ENCODE measurements at places on chromosomes 1 and 21.

- no peak for DNase-seq
Observed at GRCh38 chr1:214124915-214125314, 137.1 kb downstream of the PROX1 start.

DNA sequence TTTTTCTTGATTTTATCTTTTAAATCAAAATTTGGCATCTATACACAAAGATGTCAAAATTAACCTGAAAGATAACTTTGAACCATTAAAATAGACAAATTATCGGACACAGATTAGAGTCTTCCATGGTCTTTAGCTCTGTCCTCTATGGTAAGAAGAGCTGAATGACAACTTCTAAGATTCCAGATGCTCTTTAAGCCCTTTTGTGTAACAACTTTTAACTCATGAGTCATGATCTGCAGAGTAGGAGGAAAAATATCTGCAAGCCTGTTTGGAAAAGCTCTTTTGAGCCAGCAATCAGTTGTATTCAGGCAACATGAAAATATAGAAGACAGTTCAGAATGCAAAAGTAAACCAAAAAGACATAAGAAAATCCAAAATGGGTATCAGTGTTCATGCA, 37.8 kb downstream of the TTC13 start:
- no peak for DNase-seq

DNA sequence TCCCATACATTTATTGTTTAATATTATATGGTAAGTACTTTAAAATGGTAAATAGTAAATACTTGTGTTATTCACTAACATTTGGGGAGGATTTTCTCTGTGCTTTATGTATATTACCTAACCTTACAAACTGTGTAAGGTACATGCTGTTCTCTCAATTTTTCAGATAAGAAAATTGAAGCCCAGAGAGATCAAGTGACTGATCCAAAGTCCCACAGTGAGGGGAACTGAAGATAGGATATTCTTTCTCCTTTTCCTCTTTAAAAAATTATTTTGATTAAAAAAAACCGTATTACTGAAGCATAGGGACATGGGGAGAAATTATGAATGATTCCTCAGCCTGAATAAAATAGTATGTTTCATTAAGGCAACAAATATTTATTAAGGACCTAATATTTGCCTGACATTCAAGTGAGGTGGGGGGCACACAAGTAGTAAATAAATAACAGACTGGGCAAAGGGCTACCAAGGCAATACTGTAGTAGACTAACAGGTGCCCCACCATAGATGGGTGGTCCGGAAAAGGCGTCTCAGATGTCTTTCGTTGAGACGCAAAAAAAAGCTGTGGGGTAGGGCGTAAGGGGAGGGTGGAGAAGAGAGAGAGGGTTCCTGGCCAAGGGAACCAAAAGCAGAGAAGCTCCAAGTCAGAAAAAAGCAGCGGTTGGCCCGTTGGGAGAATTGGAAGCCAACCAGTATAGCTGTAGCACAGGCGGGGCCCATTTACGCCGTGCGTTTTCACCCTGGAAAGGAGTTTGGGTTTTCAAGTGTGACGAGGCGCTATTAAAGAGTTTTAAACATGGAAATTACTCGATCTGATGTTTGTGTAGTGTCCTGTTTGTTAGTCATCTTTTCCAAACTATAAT, 944 bp upstream of the AGO3 start:
- no peak for DNase-seq

DNA sequence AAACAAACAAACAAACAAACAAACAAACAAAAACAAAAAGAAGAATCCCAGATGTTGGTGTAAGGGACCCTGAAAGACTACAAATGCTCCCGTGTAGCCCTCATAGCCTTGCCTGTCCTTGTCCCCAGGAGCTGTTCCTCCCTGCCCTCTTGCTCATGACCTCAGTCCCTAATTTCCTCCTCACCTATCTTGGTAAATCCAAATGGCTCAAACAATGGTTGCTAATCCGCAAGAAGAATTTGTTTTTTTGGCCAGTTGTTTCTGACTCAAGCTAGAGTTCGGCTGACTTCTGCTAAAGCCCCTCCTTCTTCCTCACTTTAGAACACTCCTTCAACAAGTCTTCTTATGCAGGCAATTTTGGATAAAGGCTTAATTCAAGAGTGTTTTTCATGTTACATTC, 15.6 kb downstream of the LCA5L start:
- DNase-seq = no peak

DNA sequence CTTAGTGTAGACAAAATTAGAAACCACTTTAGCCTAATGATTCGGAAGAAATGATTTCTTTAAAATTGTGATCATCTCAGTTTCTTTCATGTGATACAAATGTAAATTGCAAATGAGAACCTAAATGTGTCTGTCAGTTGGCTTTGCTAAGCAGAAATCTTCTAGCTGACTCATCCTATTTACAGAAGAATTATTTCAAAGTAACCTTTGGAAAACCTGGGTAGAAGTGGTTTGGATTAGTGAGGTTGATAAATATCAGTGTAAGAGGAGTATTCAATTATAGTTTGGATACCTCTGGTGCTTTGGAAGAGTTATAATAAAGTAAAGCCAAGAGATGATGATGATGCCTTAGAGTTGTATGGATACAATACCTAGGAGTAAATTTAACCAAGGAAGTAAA, 37.4 kb downstream of the CC2D1B start:
- DNase-seq = no peak

GRCh38 chr1:183121609-183122008, 64.5 kb upstream of the LAMC2 start:
- DNase-seq = no peak

DNA sequence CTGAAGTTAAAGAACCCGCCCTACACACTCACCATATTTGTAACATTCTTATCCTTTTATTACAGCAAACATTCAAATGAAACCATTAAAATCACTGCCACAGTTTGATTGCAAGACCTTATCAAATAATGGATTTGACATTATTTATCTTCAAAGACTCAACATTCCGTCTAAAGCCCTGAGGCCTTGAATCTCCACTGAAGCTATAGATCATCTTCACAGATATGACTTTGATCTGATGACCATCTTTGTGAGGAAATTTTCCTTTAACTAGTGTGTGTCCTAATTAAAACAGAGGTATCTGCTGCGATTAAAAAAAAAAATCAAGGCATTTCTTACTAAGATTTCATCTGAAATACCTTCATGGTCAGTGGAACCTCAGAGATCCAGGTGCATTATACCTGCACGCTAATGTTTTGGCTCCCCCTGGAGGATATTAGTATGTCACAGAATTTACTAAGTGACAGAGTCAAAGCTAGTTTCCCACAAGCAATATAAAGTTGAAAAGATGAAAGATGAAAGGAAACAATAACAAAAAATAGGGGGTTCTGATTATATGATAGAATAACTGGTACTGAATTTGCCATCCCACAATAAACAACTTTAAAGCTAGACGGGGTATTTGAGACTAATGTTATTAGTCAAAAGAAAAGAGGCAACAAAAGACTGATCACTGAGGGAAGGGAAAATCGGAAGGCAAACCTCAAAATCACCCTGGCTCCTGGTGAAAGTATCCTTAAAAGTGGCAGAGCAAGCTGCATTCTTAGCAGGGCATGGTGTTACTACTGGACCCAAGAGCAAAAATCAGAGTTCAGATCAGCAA, 923.4 kb downstream of the NCAM2 start:
- no peak for DNase-seq

DNA sequence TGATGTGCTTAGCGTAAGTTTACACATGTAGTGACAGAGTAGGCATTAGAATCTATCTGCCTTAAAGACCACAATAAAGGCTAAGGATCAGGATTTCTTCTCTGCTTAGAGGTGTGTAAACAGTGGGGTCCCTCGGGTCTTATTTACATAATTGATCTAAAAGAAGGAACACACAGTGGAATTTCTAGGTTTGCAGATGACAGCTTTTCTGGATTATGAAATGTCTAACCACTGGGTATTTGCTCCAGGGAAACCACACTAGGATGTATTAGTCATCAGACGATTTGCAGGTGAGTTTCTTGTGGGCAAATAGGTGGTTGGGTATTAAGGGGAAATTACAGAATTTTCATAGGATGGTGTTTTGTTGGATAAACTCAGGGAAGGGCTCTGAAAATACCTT, 5.8 kb downstream of the LRRC8D start:
- DNase-seq = no peak

DNA sequence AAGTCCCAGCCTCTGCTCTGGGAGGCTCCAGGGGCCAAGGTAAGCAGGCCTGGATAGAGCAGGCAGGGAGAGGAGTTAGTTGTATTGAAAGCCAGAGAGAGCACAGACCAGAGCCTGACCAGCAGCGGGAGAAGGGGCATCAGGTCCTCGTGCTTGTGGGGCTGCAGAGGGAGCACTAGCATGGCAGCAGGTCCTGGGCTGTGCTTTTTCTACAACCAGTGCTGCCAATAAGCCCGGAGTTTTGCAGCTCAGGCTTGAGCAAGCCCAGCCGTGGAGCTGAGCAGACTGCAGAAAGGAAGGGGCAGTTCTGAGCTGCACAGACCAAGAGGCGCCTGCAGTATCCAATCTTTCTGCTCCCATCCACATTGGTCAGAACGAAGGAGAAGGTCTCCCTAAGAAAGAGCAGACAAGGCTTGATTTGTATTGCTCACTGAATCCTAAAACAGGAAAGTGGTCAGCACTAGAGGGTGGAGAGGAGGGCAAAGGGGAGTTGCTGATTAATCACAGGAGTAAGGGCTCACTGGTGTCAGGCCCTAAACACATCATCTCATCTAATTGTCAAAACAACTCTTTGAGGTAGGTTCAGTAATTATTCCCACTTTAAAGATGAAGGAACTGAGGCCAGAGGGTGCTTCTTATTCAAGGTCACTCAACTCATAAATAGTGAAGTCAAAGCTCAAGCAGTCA, 2.7 kb downstream of the DENND2D start:
- no peak for DNase-seq

- no peak for DNase-seq
Observed at GRCh38 chr1:1621173-1622009, 6.1 kb downstream of the MIB2 start.

- DNase-seq = no peak
Observed at GRCh38 chr1:47618222-47618720, 180.4 kb downstream of the FOXD2 start.

All from NCI-H1694 treated with DMSO at 0.1 percent for 48 hours (cell line).